ENCODE measurements at places on chromosomes 4 and X.

DNA sequence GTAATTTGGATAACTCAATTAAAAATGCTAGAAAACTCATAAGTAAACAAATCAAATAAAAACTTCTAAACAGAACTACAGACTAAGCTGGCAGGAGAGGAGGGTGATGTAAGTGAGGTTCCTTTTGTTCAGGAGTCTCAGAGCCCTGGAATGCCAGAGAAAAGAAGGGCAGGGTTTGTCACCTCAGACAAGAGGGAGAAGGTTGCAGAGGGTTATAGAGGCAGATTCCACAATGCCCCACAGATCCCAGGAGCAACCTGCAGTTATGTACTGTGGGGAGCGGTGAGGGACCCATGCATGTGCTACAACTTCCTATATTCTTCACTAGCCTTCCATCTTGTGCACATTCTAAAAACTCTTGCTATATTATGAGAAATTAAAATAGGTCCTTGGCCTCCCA is 129.7 kb downstream of the CFAP299 start:
- DNase-seq, result no peak

GRCh38 chr4:89105726-89106125 is 5.6 kb upstream of the TIGD2 start:
- DNase-seq, result no peak

DNA sequence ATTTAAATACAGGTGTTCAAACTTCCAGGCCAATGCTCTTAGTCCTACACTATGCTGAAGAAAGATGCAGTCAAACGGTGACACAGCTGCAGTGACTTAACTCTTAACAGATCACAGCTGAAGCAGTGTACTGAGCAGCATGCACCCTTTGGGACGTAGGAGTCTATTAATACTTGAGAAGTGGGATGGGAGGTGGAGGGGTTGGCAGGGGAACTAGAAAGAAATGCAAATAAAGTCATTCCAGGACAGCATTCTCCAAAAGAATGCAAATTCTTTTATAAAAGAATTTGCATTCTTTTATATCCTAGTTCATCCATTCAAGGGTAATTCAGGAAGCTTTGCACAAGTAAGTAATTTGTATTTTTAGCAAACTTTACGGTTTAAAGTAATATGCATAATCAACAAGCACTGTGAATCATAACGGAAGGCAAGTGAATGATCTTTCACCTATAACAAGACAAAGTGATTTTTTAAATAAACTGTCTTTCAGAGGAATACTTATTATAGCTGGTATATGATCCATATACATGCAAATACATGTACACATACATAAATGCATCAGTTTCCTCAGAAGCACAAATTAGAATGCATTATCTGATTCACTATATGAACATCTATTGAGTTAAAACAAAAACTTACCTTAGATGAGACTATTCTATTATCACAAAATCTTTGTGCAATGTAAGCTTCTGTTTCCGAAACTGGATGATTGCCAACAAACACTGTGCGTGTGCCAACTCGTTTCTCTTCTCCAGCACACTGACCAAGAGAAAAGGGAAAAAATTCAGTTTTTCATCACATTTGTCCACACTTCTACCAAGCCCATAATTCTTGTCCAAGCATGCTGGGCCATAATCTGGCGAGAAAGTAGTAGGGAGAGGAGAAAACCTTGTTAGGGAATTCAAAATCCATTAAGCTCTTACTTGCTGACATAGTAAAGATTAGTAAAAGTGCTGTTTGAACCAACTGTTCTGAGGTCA is 106.5 kb downstream of the ATP11C start:
- DNase-seq, result no peak

- peak; percentile 7 for DNase-seq
Measured at GRCh38 chrX:103919270-103919637, 43.2 kb upstream of the TMSB15B start.

DNA sequence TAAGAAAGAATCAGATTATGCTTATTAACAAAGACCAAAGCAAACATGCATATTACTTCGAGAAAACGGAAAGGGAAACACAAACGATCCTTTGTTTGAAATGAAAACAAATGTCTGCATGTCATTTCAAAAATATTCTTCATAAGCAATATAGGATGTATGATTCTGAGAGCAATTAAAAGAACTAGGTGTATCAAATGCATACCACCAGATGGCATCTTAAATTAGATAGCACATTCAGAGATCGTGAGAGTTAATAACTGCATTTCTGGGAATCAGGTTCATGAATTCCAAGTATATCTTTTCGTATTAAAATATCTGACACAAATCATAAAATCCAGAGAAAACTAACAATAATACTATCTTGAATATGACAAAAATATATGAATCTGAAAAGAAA is 159.5 kb downstream of the PPP3CA start:
- DNase-seq, result no peak

GRCh38 chr4:38193236-38193863 is 233.2 kb downstream of the PTTG2 start:
- DNase-seq, result no peak

- DNase-seq, result no peak
Measured at GRCh38 chr4:180542445-180543100, 1700.6 kb upstream of the TENM3 start.

GRCh38 chr4:1087371-1087770 is 26.0 kb downstream of the RNF212 start:
- no peak for DNase-seq

GRCh38 chr4:67470871-67471270 is 74.4 kb downstream of the CENPC start:
- DNase-seq, result no peak

- DNase-seq, result no peak
Measured at GRCh38 chrX:31670245-31670644, 598.4 kb upstream of the FTHL17 start.

Data from CD4-positive, alpha-beta T cell (primary cell).